ENCODE measurements at places on chromosomes 4 and X.

DNA sequence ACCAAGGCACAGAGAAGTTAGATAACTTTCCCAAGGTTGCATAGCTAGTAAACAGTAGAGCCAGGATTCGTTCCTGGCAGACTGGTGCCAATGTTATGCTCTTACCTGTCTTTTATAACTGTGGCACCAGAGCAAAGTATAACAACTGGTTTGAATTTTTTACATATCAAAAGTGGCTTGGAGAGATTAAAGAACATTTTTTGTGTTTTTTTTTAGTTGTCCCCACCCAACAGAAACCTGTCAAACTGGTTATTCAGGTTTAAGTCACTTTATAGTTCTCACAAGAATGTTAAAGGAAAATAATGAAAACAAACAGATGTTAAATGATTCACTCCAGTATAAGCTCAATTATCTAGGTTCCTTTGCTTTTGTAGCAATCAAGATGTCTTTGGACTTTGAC lies 15.6 kb upstream of the FAM47E start:
- no peak for DNase-seq

- DNase-seq = peak; percentile 24
These were observed at the start of gene CPE for GRCh38 chr4:165378745-165379677. Gene CPE (plus strand): TSS chr4:165379008. CDS start chr4:165379222, 214 bp downstream.

- DNase-seq = no peak
These were observed 7.9 kb downstream of the TENM3 start for GRCh38 chr4:182251116-182251515.

- DNase-seq = no peak
These were observed 1.3 kb downstream of the LDB2 start for GRCh38 chr4:16896881-16897750.

DNA sequence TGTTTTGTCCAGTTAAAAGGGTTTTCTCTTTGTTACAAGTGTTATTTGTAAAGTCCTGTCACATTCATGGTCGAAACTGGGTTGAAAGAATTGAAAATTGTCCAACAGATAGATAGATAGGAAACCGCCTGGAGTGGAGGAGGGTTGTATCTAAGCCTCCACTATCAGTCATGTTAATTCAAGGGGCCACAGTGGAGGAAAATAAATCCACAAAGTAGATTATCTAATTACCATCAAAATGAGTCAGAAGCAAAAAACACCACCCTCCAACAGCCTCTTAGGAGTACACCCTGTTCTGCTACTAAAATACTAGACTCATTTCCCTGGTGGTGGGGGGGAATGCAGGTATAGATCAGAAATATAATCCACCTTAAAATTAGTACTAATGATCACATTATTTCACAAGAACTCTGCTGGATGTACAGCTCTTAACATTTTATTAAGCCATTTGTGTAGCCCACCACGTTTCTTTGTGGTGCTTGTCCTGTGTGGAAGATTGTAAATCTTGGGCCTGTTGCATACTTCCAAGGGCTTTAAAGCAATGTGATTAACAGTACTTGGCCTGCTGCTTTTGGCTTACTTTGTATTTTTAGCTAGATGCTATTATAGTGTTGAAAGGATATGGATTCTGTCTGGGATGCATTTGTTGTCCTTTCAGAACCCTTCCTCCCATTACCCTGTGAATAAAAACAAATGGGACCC lies 26.8 kb downstream of the RBBP7 start:
- DNase-seq = no peak

DNA sequence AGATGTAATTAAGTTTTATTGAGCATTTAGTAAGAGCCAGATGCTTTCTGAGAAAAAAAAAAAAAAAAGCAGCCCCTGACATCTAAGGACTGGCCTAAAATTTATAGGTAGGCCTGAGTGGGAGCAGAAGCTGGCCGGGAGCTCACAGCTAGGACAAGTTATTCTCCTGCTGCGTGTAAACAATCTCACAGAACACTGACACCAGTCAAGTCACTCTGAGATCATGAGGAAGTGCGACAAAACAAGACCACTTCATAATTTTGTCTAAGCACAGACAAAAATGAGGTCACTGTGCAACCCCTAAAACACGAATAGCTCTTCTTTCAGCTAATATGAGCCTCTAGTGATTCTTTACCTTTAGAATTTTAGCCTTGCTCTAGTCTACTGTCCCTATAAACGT lies 15.3 kb upstream of the NSUN7 start:
- no peak for DNase-seq

- DNase-seq = no peak
These were observed 466.9 kb downstream of the FSTL5 start for GRCh38 chr4:161696944-161697343.

GRCh38 chr4:142347241-142347640 lies 498.9 kb downstream of the INPP4B start:
- no peak for DNase-seq

DNA sequence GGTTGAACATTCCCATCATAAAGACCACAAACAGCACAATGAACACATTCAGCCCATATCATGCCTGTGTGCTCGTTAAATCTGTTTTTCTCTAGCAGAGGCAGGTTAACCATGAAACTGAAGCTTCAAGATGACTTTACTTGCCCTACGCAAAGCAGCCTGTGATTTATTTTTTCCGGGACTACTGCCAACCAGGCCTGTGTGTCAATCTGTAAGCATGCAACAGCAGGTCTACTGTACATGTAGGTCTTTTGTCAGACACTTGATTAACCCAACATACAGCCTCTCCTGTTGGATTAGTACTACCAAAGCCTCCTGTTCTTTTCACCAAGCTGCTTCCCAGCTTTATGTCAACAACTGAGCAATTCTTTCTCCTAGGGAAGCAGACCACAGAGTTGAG lies 85.5 kb upstream of the ACSL1 start:
- DNase-seq = no peak

- DNase-seq = no peak
These were observed 3.9 kb downstream of the ARL13A start for GRCh38 chrX:100973411-100973810.
